ENCODE measurements at places on chromosomes 16 and 17.

DNA sequence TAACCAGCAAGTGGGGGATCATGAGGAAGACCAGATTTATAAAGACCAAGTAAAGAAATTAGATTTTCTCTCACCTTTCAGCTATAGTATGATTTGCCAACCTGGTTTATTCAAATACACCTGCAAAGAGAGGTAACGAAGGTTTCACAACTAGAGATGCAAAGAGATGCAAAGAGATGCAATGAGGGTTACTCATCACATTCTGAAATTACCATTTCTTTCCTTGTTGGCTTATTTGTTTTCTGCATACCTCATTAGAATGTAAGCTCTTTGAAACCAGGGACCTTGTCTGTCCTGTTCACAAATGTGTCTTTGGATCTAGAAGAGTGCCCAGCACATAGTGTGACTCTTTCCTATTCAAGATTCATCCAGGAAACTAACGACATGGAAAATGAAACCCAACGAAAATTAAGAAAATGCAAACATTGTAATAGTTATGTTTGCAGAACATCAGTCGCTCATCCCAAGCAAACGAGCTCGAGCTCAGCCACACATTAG lies 9.0 kb upstream of the LONP2 start:
- DNase-seq, result no peak

DNA sequence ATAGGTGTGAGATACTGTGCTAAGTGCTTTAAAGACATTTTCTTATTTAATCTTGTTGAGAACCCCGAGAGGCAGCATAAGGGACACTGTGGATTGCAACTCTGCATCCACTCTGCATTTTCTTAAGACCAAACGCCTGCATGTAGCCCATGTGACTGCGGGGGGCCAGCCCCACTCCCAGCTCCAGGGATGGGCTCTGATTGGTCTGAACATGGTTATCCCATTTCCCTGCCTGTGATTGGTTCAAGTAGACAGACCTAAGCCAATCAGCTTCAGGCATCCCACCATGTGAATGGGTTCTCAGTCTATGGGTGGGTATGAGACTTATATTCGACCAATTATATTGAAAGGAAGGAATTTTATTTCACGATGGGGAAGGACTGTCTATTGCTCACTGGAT lies 33.2 kb upstream of the USP7 start:
- no peak for DNase-seq

DNA sequence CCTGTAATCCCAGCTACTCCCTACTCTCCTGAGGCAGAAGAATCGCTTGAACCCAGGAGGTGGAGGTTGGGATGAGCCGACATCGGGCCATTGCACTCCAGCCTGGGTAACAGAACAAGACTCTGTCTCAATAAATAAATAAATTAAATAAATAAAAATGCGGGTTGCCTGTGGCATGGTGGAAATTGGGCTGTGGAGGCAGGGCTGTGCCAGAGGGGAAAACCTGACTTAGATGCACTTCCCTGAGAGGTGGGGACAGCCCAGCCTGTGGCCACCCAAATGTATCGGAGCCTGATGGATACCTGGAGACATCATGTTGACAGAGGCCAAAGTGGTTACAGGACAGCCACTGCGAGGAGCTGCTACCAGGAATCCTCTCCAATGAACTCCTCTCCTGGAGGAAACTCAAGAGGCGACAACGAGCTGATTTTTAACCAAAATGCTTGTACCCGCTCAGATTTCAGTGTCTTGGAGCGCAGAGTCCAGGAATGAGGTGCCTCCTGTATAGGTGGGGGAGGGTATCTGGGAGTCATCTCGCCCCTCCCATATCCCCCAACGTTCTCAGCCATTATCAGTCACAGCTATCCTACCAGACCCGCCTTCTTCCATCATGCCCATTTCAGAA lies 32.3 kb downstream of the DDX19A start:
- DNase-seq, result no peak

- DNase-seq, result no peak
These were observed 6.1 kb downstream of the PRR29 start for GRCh38 chr17:64004218-64004770.

- DNase-seq, result no peak
These were observed 264.2 kb downstream of the IRX3 start for GRCh38 chr16:54022362-54022761.

GRCh38 chr16:84340325-84341040 lies 27.9 kb upstream of the ATP2C2 start:
- no peak for DNase-seq

- peak; percentile 28 for DNase-seq
These were observed 54.8 kb upstream of the SEC14L1 start for GRCh38 chr17:77085926-77086432.

GRCh38 chr16:31473264-31473984 lies 1.5 kb downstream of the TGFB1I1 start:
- DNase-seq, result no peak

- peak; percentile 47 for DNase-seq
These were observed 23.1 kb downstream of the LITAFD start for GRCh38 chr16:8905168-8905762.

- no peak for DNase-seq
These were observed 30.0 kb downstream of the EEF2K start for GRCh38 chr16:22235839-22236745.

DNA sequence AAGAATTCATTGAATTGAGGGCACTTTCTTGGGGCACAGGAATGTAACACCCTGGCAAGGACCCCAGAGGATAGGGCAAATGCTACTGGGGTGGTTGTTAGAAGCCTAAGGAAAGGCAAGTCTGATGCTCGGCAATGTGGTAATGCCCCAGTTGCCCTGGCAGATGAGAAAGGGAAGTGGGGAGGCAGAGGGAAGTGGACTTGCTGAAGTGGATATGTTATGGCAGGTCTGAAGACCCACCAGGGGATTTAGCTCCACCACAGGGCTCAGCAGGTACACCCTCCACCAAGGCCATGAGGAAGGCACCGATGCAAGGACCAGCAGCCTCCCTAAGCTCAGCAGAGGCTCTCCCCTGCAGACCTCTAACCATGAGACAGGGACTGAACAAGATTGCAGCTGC lies 184.8 kb downstream of the IRX5 start:
- DNase-seq, result no peak

DNA sequence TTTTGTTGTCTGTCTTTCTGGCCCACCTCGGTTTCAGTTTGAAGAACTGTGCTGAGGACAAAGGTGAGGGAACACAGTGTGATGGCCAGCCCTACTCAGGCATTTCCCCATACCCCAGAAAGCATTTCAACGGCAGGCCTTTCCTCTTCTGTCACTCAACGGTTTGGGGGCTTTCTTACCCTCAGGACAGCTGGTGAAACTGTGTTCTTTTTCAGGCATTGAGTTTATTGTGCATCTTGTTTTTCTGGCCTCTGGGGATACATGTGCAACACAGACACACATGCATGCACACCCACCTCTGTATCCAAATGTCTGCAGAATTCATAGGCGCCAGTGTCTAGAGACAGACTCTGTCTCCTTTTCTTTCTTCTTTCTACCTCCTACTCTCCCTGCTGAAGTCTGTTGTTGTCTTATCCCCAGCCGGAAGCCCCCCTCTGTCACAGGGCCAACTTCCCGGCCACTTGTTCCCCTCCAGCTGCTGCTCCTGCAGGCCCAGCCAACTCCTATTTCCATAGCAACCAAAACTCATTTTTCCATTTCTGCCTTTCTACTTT lies 17.0 kb downstream of the CHD9 start:
- no peak for DNase-seq

GRCh38 chr17:58335061-58335731 lies 6.6 kb upstream of the TSPOAP1 start:
- DNase-seq, result peak; percentile 54

GRCh38 chr16:54128629-54129234 lies 157.9 kb downstream of the IRX3 start:
- DNase-seq, result no peak

- no peak for DNase-seq
These were observed 84.6 kb upstream of the ERCC4 start for GRCh38 chr16:13835387-13835786.

- peak; percentile 92 for DNase-seq
These were observed 19.1 kb upstream of the STAC2 start for GRCh38 chr17:39244600-39245570.

- peak; percentile 87 for DNase-seq
These were observed 57.1 kb upstream of the WSB1 start for GRCh38 chr17:27236717-27237315.

- no peak for DNase-seq
These were observed 496.5 kb downstream of the TOX3 start for GRCh38 chr16:52050418-52050817.

DNA sequence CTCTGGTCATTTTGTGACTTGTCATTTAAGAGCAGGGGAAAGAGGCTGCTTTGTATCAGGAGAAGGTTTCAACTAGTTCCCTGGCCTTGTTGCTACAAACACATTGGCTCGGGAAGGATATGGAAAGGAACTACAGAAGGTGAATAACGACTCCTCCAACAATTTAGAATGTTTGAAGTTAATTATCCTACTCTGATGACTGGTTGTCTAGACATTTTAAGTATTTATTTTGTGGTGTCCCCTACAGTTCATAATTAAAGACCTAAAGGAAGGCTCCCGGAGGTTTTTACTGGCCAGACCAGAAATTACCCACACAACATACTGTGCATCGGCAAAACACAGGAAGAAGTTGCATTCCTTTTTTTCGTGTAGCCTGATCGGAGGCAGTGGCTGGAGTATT lies 515.8 kb upstream of the SALL1 start:
- no peak for DNase-seq
